Non-pigmented ciliary epithelial cell (primary cell): ENCODE measurements at places on chromosomes 4 and X.

- no peak for DNase-seq
These were observed 122.3 kb downstream of the TEX13A start for GRCh38 chrX:105098201-105098600.

GRCh38 chr4:53656421-53656981 is 65.2 kb upstream of the LNX1 start:
- no peak for DNase-seq

DNA sequence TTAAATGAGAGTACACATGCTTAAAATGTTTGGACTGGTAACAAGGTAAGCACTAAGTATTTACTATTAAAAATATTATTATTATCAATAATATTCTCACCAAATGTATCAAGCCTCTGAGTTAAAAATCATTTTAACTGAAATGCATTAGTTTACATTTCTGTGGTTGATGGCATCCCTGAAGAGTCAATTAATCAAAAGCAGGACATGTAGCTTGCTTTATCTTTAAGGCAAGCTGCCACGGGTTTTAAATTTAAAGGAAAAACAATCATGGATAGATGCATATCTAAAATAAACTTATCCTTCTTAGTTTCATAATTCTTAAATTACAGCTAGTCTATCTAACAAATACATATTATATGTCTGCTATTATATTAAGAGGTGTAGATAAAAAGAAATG is 584.8 kb upstream of the INTU start:
- DNase-seq = no peak

DNA sequence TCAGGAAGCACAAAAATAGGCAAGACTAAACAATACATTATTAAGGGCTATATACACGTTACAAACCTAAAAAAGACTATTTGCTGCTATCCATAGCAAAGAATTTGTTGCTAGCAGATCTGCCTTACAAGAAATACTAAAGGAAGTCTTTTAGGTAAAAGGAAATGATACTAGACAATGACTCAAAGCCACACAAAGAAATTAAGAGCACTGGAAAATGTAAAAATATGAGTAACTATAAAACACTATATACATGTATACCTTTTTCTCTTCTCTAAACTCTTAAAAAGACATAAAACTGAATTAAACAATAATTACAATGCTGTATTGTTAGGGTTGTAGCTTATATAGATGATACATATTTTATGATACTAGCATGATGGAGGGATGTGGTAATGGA is 25.7 kb downstream of the SLC9A7 start:
- no peak for DNase-seq

DNA sequence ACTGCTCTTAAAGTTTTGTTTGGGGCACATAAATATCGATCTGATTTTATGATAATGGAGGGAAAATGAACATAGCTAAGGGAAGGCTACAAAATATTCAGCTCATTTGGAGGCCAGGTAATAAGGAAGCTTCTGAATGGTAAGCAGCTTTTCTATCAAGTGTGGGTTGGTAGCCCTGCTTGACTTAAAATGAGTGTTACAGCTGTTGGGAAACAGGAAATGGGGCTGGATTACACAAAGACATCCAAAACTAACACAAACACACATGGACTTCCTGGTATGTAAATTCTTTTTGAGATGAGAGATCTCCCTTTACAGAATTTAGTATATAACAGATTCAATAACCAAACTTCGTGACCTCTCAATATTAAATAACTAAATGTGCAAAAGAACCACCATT is 58.0 kb downstream of the FGF16 start:
- DNase-seq = peak; percentile 24

DNA sequence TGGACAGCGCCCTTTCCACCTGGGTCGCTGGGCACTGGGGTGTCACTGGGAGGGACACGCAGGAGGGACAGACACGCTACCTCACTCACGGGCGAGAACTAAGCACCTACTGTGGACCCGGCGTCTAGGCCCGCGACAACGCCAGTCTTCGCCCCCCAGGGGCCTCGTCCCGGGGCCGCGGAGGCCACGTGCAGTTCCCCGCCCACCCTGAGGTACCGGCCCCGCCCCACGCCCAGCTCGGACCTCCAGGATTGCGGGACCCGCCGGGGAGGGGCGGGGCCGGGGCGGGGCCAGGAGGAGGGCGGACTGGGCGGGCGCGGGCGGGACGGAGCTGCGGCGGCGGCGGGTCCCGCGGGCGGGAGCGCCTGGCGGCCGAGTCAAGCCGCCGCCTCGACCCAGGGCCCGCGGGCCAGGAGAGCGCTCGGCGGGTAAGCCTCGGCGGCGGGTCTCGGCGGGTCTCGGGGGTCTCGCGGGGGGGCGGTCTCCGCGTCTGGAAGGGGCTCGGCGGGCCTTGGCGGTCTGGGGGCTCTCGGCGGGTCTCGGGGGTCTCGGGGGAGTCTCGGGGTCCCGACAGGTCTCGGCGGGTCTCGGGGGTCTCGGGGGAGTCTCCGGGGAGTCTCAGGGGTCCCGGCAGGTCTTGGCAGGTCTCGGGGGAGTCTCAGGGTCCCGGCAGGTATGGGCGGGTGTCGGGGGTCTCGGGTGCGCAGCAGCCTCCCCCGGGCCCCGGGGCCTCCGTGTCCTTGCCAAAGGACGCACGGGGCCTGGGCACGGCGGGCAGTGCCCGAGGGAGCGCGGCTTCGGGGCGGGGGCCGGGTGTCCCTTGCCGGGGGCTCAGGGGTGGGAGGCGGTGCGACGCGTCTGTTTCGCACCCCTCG is at the start of gene SH3BP2:
Gene SH3BP2 (plus strand): TSS at position 375 of the 875 bp plus-strand sequence. CDS start 27,533 bp downstream, outside the sequence.
- DNase-seq = no peak

DNA sequence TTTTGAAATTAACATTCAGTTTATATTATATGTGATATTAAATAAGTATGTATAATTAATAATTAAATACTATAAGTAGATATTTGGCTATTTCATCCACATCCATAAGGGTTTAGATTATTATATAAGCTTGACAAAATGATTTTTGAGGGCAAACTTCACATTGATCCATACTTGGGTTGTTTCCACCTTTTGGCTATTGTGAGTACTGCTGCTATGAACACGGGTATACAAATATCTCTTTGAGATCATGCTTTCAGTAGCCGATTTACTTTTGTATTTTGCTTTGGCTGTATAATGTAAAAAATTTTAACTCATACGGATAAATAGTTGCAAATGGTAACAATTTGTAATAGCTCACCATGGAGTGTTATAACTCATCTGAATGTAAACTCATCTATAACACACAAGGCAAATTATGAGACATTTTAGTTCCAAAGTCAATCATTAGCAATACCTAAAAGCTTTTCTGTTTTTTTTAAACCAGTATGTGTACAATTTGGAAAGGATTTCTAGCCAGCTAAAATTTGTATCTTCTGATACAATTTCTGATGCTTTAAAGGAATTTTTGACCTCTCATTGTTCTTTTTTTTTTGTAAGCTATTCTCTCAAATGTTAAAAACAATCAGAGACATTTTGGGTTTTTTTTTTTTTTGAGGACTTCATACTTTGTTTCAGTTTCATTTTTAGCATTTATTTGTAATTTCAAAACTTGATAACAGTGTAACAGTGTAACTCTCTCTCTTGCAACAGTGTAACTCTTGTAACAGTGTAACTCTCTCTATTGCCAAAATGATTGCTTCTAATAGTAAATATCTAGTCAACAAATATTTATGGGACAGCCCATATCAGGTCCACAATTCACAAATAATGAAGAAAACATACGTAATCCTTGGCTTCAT is 51.8 kb upstream of the ARX start:
- DNase-seq = no peak

DNA sequence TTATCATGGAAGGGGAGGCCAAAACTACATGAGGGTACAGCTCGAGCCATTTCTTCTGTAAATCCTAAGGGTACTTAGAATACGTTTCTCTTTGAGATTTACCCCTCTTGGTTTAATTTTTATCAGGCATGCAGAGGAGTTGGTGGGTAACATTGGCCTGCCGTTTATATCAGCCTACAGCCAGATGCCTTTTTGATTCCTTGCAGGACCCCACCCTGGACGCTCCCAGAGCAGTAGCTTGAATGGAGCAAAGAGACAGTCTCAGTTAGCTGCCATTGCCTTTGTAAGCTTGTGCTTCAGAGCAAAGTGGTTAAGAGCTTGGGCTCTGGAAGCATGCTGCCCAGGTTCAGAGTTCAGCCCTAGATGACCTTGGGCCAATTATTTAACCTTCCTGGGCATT is 9.0 kb downstream of the DOCK11 start:
- no peak for DNase-seq

GRCh38 chr4:180160195-180160983 is 2082.8 kb upstream of the TENM3 start:
- peak; percentile 6 for DNase-seq

DNA sequence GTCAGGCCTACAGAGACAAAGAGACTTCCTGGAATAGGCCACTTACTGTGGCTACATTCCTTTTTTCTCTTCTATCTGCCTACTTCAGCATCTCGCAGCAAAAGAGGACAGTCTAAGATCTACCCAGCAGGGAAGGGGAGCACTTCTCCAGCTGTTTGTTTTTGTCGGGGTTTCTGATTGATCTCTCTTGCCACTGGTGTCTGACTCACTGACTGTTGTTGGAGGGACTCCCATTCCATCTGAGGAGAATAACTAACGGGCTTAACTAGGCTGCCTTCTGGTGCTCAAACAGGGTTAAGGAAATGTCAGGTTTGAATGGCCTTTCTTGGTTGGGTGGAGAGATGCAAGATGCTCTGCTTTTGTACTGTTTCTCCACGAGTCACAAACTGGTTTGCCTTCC is 100.2 kb upstream of the TMEM164 start:
- no peak for DNase-seq

GRCh38 chr4:157196046-157196445 is 24.5 kb upstream of the GRIA2 start:
- no peak for DNase-seq

DNA sequence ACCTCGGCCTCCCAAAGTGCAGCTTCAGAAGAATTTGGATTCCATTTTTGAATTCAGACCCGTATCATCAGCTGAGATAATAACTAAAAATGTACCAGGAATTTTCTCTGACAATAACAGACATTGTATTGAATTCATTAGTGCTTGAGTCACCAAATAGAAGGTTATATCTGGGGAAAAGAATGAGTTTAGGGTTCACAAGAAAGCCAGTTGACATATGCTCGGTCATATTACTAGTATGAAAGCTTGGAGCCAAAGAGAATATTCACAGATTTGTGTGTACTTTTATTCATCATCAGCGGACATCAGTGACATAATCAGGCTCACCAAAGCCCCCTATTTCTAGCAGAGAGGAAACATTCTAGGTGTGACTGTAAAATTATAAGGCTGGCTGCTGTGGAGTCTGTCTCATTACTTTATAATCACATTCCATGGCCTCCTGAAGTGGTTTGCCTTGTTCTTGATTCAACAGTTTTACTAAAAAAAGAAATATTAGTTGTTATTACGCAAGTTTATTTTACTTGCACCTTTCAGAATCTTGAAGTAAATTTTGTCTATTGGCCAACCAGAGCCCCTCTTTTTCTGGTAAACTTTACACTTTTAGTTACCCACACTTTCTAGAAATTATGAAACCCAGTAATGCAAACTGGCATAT is 14.6 kb upstream of the DCTD start:
- peak; percentile 43 for DNase-seq

- DNase-seq = no peak
These were observed 627.0 kb downstream of the BCOR start for GRCh38 chrX:39470588-39471407.

DNA sequence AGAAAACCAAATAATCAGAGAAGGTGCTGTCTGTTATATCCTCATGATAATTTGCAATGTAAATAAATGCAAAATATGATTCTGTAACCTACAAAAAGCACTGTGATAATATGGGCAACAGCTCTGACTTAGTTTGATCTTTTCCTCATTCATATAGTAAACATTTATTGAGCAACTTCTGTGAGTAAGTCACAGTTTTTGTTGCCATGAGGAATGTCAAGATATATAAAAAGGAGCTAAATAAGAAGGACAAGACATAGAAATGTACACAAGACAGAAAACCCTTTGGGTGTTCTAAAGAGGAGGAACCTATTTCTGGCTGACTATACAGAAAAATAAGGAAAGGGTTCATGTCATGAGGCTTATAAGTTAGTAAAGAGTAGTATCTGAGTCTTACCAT is 44.3 kb downstream of the ARSJ start:
- no peak for DNase-seq

DNA sequence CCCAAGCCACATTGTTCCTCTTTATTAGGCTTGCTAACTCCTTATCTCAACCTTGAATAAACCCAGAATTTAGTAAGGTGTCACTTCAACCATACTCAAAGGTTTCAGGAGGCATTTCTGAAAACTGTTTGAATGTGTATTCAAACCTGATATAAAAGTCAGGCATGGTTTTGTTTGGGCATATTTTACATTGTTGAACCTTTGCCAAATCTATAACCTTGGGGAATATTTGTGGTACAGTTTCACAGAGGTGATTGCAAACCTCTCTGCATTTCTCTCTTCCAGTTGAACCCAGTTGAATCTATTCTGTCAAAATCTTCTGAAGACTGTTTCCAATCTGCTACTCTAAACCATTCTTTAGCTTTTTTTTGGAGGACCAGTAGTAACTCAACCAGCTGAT is 409.0 kb downstream of the TECRL start:
- DNase-seq = no peak

DNA sequence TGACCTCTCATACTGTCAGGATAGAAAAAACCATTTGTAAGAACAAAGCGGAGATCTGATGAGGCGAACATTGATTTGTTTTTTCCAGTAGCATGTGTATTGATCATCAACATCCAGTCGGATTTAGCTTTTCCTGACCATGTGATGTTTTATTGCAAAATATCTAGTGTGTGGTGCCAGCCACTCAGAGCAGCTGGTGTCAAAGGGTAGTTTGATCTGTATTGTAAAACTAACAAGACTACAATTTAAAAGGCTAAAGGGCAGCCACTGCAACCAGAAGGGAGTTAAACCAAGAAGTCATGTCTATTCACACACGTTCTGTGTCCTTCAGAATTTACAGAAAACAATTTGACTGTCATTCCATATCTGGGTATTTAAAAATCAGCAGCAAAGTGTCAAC is 719.0 kb upstream of the FRG1 start:
- no peak for DNase-seq

GRCh38 chr4:70930530-70931256 is 28.5 kb downstream of the MOB1B start:
- DNase-seq = no peak

GRCh38 chr4:173539986-173540385 is 10.0 kb upstream of the HAND2 start:
- DNase-seq = no peak

DNA sequence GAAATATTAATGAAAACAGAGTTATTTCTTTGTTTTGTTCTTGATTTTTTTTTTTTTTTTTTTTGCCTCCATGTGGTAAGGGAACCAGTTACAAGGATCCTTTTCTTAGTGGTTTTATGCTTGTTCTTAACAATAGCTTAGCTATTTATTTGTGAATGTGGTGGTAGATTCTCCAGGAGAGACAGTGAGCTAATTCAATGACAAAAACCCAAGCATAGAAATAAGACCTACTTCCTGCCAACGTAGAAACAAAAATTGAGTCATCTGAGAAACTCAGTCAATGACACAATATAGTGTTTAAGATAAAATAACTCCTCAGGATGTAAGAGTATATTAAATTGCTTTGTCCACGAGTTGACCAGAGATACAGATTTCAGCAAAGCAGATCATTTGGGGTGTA is 863.8 kb upstream of the PABPC4L start:
- no peak for DNase-seq
